ENCODE measurements at places on chromosomes 2 and 18.

DNA sequence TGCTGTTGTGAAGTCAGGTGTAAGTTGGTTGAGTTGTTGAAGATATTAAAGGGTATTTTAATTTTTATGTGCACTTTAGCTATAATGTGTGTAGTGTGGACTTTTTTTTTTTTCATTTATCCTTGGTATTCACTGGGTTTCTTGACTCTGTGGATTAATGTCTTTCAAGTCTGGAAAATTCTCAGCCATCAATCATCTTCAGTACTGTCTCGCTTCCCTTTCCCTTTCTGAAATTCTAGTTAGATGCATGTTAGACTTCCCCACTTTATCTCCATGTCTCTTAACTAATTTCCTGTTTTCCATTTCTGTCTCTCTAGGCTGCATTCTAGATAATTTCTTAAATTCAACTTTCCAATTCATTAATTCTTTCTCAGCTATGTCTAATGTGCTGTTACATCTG is 247.7 kb upstream of the REV1 start:
- DNase-seq, result no peak

DNA sequence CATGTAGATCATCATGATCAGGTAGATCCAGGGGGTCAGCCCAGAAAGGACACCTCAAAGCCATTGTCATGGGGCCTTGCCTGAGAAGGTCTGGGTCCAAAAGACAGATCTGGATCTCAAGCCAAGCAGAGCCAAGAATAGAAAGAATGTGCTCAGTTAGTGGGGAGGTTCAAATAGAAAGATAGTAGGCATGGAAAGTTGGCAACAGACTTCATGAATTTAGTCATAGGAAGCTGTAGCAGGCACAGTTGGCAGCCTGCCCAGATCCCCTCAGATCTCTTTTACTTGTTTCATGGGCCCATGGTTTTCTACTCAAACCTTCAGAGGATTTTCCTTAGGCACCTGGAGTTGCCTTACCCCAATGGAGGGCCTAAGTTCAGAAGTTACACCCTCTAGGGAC is 767.0 kb downstream of the SLC4A3 start:
- no peak for DNase-seq

DNA sequence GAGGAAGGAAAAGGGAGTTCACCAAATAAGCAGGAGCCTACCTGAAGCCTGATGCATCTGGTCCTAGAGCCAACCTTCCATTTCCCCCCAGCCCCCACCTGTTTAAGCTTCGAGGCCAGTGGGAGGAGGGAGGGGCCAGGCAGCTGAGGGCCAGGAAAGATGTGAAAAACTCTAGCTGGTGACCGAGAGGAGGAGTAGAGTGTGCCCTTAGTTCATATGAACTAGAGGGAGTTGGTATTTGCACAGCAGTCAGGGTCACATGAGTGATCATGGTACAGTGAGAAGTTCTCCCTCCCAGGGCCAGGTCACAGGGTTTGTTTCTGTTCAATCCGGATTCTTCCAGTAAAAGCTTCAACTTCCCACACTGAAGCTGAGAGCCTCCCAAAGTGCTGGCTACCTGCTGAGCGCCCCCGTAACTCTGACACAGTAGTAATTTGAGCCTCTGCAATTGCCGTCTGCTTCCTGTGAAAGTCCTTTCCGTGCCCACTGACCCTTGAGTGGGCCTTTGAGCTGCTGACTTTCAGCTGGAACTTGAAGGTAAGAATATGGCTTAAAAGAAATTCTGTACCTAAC is at the start of gene SULT1C2:
Gene SULT1C2, plus strand, starts transcription at position 362 of the 573 bp plus-strand sequence. CDS start 4,773 bp downstream, outside the sequence.
- no peak for DNase-seq

DNA sequence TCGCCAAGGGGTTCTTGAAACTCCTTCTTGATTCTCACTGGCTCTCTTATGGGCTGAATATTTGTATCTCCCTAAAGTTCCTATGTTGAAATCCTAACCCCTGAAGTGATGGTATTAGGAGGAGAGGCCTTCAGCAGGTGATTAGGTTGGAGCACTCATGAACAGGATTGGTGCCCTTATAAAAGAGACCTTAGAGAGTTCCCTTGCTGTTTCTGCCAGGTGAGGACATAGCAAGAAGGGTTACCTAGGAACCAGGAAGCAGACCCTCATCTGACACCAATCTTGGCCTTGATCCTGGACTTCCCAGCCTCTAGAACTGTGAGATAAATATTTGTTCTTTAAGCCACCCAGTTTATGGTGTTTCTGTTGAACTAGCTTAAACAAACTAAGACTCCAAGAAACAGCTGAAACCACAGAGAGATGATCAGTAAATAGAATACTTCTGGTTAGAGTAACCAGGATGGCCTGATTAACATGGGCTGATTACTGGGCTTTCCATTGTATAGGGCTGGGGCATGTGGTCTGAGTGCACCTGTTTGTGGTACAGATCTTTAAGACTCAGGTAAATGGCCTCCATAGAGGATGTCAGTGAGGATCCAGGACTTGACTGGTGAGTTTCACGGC is 7.7 kb upstream of the CDC42EP3 start:
- DNase-seq, result no peak

DNA sequence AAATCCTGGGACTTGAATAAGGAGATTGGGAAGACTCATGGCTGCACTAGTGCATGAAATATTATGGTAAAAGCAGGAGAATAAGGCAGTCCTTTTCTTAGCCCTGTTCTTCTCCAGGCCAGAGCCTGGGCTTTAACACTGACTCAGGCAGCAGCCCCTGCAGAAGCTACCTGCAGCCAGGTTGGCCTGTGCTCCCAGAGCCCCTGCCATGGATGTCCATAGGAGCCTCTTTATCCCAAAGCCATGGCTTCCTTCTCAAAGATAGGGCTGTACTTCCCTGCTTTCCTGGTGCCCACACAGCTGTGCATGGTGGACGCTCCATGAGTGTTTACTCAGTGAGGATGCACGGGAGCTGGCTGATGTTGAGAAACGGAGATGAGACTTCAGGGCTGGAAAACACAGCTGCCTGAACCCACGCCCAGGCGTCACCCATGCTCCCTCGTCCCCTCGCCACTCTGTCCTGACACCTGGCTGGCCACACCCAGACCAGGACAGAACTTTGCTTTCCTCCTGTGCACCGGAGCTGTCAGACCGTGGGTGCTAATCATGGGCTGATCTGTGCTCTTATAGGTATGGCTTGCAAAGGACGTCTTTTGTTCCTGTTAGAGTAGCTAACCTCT is 135.5 kb downstream of the GLI2 start:
- no peak for DNase-seq
